ENCODE measurements at places on chromosomes 2 and 18.

DNA sequence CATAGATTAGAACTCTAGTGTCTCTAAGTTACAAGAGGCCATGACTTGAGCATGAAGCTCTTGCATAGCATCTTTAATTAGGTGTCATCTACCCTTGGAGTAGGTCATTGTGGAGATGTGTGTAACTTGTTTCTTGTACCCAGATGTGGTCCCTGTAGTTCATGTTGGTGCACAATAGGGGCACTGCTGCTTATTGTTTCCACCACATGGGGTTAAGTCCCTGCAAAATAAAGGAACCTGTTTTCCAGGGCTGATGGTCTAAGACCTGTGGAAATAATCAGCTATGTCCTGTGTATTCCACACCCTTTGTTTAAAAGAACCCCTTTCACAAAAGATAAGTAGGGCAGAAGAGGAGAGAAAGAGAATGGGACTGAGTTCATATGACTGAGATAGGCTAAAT lies 28.6 kb downstream of the ASXL3 start:
- H3K4me1 ChIP-seq = no peaks in the 10 kb centered on the region
- DNase-seq = no peak
- H3K27ac ChIP-seq = no peak overlapping the region
- H3K36me3 ChIP-seq = no peaks in the 10 kb centered on the region

DNA sequence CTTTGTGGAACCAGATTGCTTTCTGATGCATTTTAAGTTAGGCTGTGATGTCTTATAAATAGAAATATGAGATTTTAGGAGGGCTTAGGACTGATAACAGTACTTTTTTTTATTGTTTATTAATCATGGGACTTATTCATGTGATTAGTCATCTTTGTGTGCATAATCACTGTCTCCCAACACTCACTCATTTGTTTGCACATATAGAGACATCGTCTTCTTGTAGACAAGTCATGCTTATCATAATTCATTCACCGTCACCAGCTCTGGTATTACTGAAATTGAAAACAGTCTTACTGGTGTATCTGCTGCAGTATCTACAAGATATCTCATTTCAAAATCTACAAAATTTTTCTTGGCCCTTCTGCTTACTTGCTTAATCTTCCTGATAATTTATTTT lies 45.8 kb downstream of the WDR7 start:
- peaks cover 8% of the 10 kb centered on the region for H3K36me3 ChIP-seq
- H3K27me3 ChIP-seq = no peaks in the 10 kb centered on the region
- H3K27ac ChIP-seq = no peak overlapping the region
- H3K4me3 ChIP-seq = no peak overlapping the region

- peaks cover 3% of the 10 kb centered on the region for H3K27me3 ChIP-seq
- peak; percentile 87 for DNase-seq
- peaks cover 51% of the 10 kb centered on the region for H3K4me1 ChIP-seq
- H3K27ac ChIP-seq = peak overlapping the region; percentile 85
- H3K36me3 ChIP-seq = peaks cover 3% of the 10 kb centered on the region
- peak overlapping the region; percentile 40 for H3K4me3 ChIP-seq
Observed at GRCh38 chr18:23231340-23232021, 96.2 kb downstream of the CABLES1 start.

- no peaks in the 10 kb centered on the region for H3K4me1 ChIP-seq
- H3K4me3 ChIP-seq = no peak overlapping the region
- DNase-seq = no peak
Observed at GRCh38 chr2:164620457-164620856, 825 bp downstream of the GRB14 start.

DNA sequence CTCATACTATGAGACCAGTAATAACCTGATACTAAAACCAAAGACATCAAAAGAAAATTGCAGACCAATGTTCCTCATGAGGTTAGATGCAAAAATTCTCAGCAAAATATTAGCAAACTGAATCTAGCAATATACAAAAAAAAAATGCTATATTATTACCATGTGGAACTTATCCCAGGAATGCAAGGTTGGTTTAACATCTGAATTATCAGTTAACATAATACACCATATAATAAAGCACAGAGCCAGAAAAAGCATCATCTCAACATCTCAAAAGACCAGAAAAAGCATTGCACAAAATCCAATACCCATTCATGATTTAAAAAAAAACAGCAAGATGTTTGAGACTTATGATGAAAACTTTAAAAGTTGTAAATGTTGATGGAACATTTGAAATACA lies 8.3 kb upstream of the ZCCHC2 start:
- no peaks in the 10 kb centered on the region for H3K4me1 ChIP-seq
- no peak overlapping the region for H3K4me3 ChIP-seq
- peaks cover 20% of the 10 kb centered on the region for H3K36me3 ChIP-seq

DNA sequence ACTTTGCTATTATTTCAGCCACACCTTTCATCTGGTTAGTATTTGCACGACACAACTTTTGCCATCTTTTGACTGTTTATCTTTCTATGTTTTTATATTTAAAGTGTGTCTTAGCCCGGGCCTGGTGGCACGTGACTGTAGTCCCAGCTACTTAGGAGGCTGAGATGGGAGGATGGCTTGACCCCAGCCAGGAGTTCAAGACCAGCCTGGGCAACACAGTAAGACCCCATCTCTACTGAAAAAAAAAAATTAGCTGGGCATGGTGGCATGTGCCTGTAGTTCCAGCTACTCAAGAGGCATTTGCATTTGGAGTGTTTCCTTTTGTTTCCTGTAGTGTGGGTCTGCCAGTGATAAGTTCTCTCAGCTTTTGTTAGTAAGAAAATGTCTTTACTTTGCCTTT lies 88.7 kb upstream of the GLI2 start:
- no peaks in the 10 kb centered on the region for H3K36me3 ChIP-seq
- no peaks in the 10 kb centered on the region for H3K27me3 ChIP-seq
- no peak overlapping the region for H3K4me3 ChIP-seq
- DNase-seq = no peak
- no peaks in the 10 kb centered on the region for H3K4me1 ChIP-seq
- H3K27ac ChIP-seq = no peak overlapping the region

- no peak for DNase-seq
- H3K27me3 ChIP-seq = peaks cover 4% of the 10 kb centered on the region
- H3K36me3 ChIP-seq = no peaks in the 10 kb centered on the region
- no peak overlapping the region for H3K4me3 ChIP-seq
- no peaks in the 10 kb centered on the region for H3K4me1 ChIP-seq
Observed at GRCh38 chr18:10376731-10377130, 77.7 kb upstream of the APCDD1 start.

DNA sequence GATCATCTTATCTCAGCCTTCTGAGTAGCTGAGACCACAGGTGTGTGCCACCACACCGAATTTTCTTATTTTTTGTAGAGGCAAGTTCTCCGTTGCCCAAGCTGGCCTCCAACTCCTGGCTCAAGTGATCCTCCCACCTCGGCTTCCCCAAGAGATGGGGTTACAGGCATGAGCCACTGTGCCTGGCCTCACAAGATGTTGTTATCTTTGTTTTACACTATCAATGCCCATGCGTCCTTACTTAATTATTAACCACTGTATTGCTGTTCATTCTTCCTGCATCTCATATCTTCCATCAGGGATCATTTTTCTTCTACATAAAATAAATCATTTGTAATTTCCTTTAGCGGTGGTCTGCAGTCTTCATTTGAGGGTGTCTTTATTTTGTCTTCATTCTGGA lies 181.9 kb downstream of the TGIF1 start:
- H3K36me3 ChIP-seq = no peaks in the 10 kb centered on the region
- no peak for DNase-seq
- peaks cover 27% of the 10 kb centered on the region for H3K4me1 ChIP-seq
- no peaks in the 10 kb centered on the region for H3K27me3 ChIP-seq
- no peak overlapping the region for H3K27ac ChIP-seq

- no peak overlapping the region for H3K27ac ChIP-seq
- no peak overlapping the region for H3K4me3 ChIP-seq
- DNase-seq = no peak
- no peaks in the 10 kb centered on the region for H3K27me3 ChIP-seq
- no peaks in the 10 kb centered on the region for H3K4me1 ChIP-seq
Observed at GRCh38 chr2:165621086-165621560, 151.6 kb downstream of the CSRNP3 start.

DNA sequence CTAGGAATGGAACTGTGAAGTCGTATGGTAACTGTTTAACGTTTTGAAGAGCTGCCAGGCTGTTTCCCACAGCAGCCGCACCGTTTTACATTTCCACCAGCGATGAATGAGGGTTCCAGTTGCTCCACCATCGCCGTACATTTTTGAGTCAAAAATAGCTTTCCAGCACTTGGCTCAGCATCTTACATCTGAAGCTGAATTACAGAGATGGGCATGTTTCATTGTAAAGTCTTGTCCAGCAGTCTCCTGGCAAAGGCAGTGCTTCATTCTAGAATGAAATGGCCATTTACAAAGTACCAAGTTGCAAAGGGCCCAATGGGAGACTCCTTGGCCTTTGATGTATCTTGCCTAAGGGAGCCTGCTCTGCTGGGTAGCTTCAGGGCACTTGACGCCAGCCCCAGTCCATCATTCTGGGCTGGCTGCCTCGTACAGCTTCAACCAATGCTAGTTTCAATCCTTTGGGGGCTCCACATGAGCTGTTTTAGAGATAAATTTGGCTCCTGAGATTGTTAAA lies 45.1 kb downstream of the ATIC start:
- no peak for DNase-seq
- H3K4me3 ChIP-seq = no peak overlapping the region

GRCh38 chr18:36377626-36378025 lies 80.1 kb downstream of the FHOD3 start:
- H3K36me3 ChIP-seq = no peaks in the 10 kb centered on the region
- no peak for DNase-seq
- no peak overlapping the region for H3K27ac ChIP-seq
- peaks cover 14% of the 10 kb centered on the region for H3K27me3 ChIP-seq

- H3K27me3 ChIP-seq = peaks cover 3% of the 10 kb centered on the region
- no peak overlapping the region for H3K27ac ChIP-seq
- H3K36me3 ChIP-seq = no peaks in the 10 kb centered on the region
- H3K4me1 ChIP-seq = no peaks in the 10 kb centered on the region
- DNase-seq = no peak
Observed at GRCh38 chr2:16774980-16775898, 109.6 kb upstream of the CYRIA start.

GRCh38 chr2:84278386-84278785 lies 180.7 kb downstream of the SUCLG1 start:
- H3K4me3 ChIP-seq = no peak overlapping the region
- H3K36me3 ChIP-seq = no peaks in the 10 kb centered on the region
- H3K27me3 ChIP-seq = peaks cover 6% of the 10 kb centered on the region
- H3K27ac ChIP-seq = no peak overlapping the region
- DNase-seq = no peak

DNA sequence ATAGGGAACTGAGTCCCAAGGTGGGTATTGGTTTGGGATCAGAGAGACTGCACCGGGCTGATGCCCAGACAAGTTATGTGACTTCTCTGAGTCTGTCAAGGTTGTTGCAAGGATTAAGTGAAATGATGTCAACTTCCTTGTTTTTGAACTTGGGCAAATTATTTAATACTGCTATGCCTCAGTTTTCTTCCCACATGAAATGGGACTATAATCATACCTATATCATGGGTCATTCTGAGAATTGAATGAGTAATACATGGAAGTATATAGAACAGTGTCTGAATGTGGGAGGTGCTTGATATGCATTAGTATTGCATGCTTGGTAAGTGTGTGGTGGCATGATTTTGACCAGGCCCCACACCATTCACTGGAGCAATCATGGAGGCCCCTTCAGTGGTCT lies 99.0 kb downstream of the PRKCE start:
- H3K27me3 ChIP-seq = no peaks in the 10 kb centered on the region
- no peak overlapping the region for H3K4me3 ChIP-seq
- peaks cover 8% of the 10 kb centered on the region for H3K36me3 ChIP-seq
- peaks cover 22% of the 10 kb centered on the region for H3K4me1 ChIP-seq
- peak; percentile 30 for DNase-seq
- H3K27ac ChIP-seq = peak overlapping the region; percentile 25

DNA sequence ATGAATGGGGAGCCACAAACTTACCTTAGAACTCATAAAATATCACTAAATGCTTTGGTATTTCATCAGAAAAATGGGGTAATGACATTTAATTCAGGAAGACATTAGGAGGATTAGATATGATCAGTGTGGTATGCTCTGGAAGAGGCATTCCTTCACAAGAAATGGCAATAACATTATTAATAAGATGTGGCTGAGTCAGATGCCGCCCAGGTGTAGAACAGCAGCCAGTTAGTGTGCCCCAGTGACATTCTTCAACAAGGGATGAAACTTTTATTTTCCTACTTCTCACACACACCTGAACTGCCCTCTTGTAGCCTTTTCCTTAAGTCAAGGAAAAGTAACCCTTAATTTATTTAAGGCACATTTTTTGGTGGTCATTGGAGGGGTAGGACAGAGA lies 69.2 kb upstream of the DYNAP start:
- H3K4me1 ChIP-seq = no peaks in the 10 kb centered on the region
- H3K27me3 ChIP-seq = no peaks in the 10 kb centered on the region
- no peaks in the 10 kb centered on the region for H3K36me3 ChIP-seq
- DNase-seq = no peak
- H3K27ac ChIP-seq = no peak overlapping the region

DNA sequence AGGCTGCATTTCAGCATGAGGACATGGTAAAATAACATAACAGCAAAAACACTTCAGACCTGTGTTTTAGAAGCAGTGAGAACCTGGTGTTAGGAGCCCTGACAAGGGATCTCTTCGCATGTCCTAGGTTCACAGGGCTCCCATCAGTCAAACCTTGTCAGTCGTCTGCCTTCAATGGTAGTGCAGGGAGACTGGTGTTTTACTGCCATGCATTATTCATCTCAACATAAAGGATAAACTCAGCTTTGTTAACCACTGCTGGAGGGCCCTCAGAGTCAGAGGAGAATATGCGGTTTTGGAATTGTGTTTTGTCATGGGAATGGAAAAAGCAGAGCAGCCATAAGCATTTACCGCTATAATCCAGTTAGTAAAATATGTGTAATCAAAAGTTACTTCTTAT lies 275.9 kb upstream of the GCFC2 start:
- no peaks in the 10 kb centered on the region for H3K4me1 ChIP-seq
- no peak for DNase-seq
- no peaks in the 10 kb centered on the region for H3K36me3 ChIP-seq
- no peak overlapping the region for H3K27ac ChIP-seq

DNA sequence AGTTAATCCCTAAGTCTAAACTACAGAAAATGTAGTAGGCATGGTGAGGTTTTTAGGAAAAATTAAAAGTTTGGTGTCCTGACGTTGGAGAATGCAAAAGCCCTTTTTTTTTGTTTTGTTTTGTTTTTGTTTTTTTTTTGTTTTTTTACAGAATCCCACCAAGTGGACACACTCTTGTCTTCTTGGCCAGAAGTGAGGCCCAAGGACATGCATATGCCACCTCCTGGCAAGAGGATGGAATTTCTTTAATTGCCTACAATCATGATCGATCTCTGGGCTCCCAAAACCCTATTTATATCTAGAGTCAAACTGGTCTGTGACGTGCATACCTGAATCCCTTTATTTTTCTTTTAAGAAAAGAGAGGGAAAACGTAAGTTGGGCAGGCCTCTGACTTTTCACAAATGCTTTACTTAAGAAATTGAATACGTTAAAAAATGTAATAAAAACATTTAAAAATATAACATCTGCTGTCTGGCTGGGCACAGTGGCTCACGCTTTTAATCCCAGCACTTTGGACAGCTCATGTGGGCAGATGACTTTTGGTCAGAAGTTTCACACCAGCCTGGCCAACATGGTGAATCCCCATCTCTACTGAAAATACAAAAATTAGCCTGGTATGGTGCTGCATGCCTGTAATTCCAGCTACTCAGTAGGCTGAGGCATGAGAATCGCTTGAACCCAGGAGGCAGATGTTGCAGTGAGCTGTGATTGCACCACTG lies 502.7 kb downstream of the CBLN2 start:
- no peak overlapping the region for H3K4me3 ChIP-seq
- no peaks in the 10 kb centered on the region for H3K27me3 ChIP-seq
- no peak for DNase-seq

All from activated CD4-positive, alpha-beta memory T cell treated with anti-CD3 and anti-CD28 coated beads for 36 hours (primary cell).